ENCODE measurements at places on chromosomes 16 and 17.

DNA sequence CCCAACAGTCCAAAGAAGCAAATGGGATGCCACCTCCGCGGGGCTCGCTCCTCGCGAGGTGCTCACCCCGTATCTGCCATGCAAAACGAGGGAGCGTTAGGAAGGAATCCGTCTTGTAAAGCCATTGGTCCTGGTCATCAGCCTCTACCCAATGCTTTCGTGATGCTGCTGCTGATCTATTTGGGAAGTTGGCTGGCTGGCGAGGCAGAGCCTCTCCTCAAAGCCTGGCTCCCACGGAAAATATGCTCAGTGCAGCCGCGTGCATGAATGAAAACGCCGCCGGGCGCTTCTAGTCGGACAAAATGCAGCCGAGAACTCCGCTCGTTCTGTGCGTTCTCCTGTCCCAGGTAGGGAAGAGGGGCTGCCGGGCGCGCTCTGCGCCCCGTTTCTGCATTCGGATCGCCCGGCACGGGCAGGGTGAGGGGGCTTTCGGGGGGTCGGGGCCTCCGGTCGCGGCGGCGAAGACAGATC lies at the start of gene CDH13:
Gene CDH13 (plus strand): TSS at position 179 of the 471 bp plus-strand sequence.
- no peak for DNase-seq

DNA sequence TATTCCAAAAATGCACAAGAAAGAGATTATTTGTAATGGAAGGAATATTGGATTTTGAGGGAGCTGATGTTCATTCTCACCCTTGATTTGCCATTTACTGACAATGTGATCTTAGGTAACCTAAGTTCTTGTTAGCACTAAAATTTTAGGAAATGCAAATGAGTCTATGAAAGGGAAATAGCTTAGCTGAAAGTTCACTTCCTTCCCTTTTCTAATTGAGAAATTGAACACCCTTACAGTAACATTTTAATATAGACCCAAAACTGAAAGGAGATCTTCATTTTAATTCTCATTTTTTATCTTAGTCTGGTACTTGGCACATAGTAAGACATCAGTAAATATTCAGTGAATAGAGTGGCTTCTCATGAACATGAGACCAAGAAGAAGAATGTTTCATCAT lies 10.9 kb upstream of the WSB1 start:
- DNase-seq: no peak

GRCh38 chr17:11880714-11881113 lies 116.6 kb downstream of the ZNF18 start:
- no peak for DNase-seq

- DNase-seq: no peak
Observed at GRCh38 chr17:70691150-70691549, 521.8 kb downstream of the KCNJ2 start.
